AG09309 (cell line): ENCODE measurements at places on chromosomes 11 and 22.

GRCh38 chr22:38861170-38861876 is 10.7 kb downstream of the CBX6 start:
- no peak for DNase-seq

- no peak for DNase-seq
Observed at GRCh38 chr11:122002047-122002446, 114.0 kb downstream of the BLID start.

DNA sequence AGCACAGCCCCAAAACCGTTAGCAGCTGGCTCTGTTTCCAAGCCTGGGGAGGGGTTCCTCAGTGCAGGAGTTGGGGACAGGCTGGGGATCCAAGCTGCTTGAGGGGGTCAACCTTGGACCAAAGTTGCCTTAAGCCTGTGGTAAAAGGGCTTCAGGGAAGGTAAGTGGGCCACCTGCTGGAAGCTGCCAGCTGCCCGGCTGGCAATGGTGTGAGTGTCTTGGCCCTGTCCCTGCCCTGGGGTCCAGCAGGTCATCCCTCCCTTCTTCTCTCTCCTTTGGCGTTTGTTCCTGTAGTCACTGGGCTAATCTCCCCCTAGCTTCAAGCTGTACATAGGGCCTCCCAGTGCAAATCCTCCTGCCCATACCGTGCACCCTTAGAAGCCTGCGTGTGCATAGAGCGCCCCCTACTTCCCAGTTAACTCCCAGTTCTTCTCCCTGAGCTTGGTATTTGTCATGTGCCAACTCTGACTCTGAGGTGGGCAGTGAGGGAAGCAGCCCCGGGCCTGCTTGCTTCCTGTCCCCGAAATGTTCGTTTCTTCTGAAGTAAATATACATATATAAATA is 4.4 kb downstream of the TMEM258 start:
- DNase-seq, result no peak

GRCh38 chr22:50233223-50233622 is 11.6 kb downstream of the TUBGCP6 start:
- DNase-seq, result no peak

DNA sequence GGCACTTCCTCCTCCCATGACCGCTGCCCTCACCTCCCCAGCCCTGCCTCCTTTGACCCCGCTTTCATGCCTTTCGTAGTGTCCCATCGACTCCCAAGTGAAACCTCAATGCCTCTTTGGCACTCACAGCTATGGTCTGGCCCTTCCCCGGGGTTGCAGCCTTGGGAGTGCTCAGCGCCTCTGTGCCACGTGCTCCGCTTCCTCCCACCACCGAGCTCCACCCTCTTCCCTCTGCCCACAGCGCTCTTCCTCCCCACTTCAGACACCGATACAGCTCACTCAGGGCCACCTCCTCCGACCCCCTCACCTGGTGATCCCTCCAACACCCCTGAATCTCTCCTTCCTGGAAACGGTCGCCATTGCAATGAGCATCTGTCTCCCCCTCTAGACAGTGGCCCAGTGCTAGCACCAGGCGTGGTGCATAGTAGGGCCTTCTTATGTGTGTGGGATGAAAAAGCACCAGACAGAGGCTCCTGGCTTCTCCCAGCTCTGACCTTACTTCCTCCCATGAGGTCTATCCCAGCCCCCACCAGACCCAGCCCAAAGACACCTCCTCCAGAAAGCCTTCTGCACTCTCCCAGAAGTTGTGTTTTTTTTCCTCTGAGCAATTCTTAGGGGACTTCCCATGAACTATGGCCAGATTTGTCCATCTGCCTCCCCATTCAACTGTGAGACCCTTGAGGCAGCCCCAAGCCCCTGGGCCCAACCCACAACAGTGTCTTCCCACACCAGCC is 16.4 kb upstream of the SCGB1A1 start:
- no peak for DNase-seq

DNA sequence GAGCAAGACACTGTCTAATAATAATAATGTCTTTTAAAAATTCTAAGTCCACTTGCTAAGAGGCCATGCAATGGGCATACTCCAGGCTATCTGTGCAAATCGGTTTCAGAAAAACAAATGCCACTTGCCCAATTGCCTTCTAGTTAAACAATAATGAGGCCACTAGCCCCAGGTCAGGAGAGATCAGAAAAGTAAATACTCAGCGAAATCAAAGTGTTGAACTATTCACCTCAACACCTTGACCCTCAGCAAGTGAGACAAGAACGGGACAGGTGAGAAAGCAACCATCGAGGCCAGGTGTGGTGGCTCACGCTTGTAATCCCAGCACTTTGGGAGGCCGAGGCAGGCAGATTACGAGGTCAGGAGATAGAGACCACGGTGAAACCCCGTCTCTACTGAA is 72.3 kb upstream of the SYN3 start:
- no peak for DNase-seq

DNA sequence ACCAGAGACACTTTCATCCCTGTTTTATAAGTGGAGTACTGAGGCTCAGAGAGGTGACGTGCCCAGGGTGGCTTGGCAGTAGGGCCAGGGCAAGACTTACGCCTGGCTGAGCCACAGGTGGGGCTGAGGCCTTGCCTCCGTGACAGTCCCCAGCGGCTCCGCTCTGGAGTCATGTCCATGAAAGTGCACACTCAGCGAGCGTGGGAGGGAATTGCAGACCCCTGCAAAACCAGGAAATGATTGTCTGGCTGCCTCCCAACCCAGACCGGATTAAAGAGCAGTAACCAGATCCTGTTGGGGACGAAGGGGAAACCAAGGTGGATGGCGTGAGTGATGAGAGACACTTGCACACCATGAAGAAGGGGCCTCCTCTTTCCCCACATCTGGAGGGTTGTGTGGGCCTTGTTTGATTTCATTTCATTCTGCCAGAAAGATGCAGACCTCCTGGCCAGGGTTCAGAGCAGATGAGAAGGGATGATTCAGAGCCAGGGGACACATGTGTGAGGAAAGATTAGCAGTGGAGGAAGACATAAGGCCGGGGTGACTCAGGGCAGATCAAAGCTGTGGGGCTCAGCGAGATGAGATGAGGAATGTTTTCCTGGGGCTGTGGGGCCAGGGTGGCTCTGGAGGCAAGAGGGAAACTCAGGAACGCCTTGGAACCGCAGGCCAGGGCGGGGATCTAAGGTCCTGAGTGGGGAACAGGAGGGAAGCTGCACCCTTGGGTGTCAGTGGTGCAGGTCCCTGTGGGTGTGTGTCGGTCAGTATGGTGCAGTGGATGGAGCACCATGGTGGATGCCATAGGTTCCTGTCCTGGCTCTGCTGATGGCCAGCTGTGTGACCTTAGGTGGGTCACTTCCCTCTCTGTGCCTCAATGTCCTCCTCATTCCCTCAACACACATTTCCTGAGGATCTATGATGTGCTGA is 29.9 kb upstream of the LRRC32 start:
- DNase-seq, result peak; percentile 52

GRCh38 chr22:31248138-31248745 is 36.1 kb downstream of the LIMK2 start:
- DNase-seq, result peak; percentile 63

GRCh38 chr22:49826603-49827270 is 936 bp downstream of the BRD1 start:
- DNase-seq, result no peak

- DNase-seq, result no peak
Observed at GRCh38 chr11:111429066-111429506, 50.0 kb upstream of the POU2AF1 start.

DNA sequence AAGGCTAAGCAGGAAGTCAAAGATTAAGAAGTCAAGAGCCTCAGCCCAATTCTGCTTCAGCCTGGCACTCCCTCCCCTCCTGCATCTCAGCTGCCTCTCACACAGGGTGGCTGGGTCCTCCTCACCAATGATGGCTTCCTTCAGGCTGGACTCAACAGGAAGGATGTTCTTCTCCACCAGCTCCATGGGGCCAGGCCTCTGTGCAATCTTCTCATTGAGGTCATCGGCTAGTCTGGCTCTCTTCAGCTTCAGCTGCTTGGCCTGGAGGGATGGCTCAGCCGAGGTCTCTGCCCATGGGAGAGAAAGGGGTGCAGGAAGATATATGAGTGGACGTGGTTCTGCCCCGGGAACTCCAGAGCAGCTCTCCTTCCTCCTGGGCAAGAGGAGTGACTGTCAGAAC is 59.1 kb downstream of the SGSM3 start:
- DNase-seq, result no peak

- DNase-seq, result no peak
Observed at GRCh38 chr11:118933486-118933885, 7.8 kb upstream of the BCL9L start.

GRCh38 chr11:18936002-18936673 is 3.1 kb downstream of the MRGPRX1 start:
- DNase-seq, result no peak

- DNase-seq, result no peak
Observed at GRCh38 chr22:30245985-30246813, at the start of gene LIF. LIF (minus strand) TSS chr22:30246759; CDS start chr22:30246695, 64 bp downstream.

GRCh38 chr11:73239571-73240189 is 21.6 kb downstream of the P2RY2 start:
- DNase-seq, result no peak

- no peak for DNase-seq
Observed at GRCh38 chr11:74269161-74269811, 42.2 kb downstream of the P4HA3 start.

DNA sequence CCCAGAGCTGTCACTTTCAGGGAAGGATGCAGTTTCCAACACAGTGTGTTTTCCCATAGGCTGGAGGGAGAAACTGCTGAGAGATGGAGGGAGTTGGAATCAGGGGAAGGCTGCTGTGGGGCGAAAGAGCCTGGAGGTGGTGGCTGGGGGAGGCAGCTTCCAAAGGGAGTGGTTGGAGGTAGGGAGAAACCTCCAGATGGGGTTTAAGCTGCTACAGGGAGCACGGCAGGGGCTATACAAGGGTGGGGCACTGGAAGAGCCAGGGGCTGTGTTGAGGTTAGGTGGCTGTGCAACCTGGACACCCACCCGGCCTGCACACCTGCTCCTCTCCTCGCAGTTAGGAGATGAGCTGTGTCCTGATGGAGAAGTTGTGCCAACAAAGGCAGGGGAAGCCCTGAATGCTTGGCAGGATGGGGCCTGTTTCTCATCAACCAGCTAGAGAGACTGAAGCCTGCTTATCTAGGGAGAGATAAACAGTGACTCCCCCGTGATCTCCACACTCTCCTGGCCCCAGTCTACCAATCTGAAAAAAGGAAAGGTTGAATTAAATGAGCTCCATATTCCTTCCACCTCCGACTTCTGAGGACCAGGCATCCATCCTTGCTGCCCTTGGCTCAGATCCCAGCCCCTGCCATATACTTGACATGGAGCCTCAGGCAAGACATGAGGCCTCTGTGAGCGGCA is 3.6 kb upstream of the SLCO2B1 start:
- DNase-seq, result no peak

- DNase-seq, result no peak
Observed at GRCh38 chr11:115452241-115452640, 52.0 kb downstream of the CADM1 start.

GRCh38 chr11:71171576-71171975 is 80.8 kb downstream of the SHANK2 start:
- no peak for DNase-seq
